ENCODE measurements at places on chromosomes 6 and 20.

GRCh38 chr20:21183722-21184121 lies 57.8 kb downstream of the KIZ start:
- DNase-seq = peak; percentile 59

DNA sequence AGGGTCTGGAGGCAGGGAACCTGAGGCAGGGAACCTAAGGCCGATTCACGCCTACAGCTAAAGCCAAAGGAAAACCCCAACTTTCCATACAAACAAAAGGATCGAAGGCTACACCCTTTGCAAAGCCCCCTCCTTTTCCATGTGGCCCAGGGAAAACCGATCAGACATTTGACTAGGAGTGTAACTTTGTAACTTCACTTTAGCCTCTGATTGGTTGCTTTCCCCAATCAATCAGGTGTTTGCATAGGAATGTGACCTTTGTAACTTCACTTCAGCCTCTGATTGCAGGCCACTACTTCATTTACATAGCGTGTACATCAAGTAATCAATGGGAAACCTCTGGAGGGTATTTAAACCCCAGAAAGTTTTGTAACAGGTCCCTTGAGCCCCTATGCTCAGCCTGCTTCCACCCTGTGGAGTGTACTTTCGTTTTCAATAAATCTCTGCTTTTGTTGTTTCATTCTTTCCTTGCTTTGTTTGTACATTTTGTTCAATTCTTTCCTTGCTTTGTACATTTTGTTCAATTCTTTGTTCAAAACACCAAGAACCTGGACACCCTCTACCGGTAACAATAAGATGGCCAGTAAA lies 43.3 kb downstream of the CHD6 start:
- no peak for DNase-seq

DNA sequence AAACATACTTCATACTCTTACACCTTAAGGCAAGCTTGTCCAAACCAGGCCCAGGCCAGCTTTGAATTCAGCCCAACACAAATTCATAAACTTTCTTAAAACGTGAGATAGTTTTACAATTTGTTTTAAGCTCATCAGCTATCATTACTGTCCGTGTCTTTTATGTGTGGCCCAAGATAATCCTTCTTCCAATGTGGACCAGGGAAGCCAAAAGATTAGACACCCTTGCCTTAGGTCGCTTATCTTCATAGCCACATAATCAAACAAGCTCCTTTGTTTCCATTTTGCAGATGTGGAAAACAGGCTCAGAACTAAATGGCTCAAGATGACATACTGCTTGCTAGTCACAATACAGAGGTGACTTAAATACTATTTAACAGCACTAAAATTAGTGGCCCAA lies 6.0 kb downstream of the SALL4 start:
- DNase-seq = no peak

GRCh38 chr20:52193886-52194545 lies 2.4 kb upstream of the ZFP64 start:
- DNase-seq = no peak

DNA sequence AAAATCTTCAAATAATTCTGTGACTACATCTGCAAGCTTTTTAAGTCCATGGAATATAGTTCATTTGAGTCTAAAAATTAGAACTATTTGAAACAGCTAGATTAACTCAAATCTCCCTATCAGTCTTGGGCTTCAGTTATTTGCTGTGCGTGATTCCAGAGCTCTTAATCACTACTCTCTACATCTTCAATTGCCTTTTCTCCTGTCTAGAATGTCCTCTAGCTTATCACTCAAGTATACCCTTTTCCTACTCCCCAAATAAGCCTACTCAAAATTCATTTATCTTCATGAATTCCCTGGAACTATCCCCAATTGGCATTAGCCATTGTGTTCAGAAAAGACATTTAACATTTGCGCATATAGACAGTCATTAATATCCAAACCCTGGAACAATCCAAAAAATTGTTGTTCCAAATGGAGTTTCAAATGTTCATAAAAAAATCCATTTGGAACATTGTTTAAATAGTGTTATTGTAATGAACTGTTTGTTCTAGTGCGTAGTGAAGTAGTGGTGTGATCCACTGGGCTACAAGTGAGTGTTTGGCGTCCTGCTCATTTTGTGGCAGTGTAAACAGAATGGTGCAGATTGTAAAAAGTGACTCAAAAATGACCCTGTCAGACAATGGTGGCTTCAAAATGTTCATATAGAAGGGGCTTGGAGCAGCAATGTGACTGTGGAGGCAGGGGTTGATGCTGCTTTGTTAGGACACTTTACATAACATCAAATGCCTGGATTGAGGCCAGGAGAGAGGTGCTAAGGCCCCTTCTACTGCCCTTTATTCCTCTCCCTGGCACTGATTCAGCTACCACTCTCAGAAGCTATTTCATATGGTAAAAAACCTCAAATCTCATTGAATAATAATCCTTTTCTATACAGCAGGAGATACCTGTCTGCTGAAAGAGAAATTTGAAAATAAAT lies 122.3 kb downstream of the KIF6 start:
- no peak for DNase-seq

GRCh38 chr6:87224971-87225370 lies 69.6 kb downstream of the ZNF292 start:
- DNase-seq = no peak

- peak; percentile 70 for DNase-seq
Observed at GRCh38 chr6:26553264-26553634, 15.1 kb downstream of the HMGN4 start.

- DNase-seq = peak; percentile 35
Observed at GRCh38 chr20:6053776-6054688, at the start of gene LRRN4. TSS of gene LRRN4 (minus strand) at chr20:6054060. CDS start at chr20:6052799, 1,261 bp downstream.

DNA sequence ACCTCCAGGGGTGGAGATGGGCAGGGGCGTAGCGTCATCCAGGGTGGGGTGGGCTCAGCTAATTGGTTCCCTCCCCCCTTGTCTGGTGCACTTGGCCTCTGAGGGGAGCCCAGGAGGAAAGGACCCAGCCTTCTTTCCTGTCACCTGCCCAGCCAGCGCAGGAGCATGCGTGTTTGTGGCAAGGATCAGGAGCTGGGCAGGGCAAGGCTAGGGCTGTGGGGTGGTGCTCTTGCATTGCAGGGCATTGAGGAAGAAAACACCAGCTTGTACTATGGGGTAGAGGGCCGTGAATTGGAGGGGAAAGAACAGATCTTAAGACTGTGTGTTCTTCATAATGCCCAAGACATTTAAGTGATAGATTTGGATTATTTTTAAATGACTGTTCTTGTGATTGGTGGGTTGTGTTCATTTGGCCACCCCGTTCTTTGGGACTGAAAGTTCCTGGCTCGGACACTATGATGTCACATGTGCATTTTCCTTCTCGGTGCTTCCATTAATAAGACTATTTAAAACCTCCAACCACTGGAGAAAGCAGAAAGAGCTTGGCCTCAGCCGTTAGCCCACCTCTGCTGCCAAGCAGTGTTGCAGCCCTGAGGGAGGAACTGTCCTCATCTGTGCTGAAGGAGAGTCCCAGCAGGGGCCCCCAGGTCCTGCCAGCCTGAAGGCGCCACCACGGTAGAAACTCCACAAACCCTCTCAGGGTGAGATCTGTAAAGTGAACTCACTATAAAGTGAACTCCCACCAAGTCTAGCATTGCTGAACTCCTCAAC lies 136.2 kb upstream of the INSM1 start:
- no peak for DNase-seq

GRCh38 chr6:157954150-157955117 lies 27.2 kb upstream of the SYNJ2 start:
- DNase-seq = peak; percentile 17

DNA sequence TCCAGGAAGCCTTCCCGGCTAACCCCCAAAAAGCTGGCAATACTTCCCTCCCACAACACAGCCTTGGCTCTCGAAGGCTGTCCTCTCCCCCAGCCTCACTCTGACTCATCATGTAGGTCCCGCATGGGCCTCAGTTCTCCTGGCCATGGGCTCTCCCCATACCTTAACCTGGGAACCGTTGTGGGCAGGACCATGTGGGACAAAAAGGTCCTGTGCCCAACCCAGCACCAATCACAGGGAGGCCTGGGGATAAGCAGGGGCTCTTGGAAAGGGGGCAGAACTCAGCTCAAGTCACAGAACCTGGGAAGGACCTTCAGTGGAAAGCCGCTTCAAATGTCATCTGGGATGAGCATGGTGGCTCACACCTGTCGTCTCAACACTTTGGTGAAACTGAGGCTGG lies 45.5 kb downstream of the MRPL14 start:
- DNase-seq = no peak

DNA sequence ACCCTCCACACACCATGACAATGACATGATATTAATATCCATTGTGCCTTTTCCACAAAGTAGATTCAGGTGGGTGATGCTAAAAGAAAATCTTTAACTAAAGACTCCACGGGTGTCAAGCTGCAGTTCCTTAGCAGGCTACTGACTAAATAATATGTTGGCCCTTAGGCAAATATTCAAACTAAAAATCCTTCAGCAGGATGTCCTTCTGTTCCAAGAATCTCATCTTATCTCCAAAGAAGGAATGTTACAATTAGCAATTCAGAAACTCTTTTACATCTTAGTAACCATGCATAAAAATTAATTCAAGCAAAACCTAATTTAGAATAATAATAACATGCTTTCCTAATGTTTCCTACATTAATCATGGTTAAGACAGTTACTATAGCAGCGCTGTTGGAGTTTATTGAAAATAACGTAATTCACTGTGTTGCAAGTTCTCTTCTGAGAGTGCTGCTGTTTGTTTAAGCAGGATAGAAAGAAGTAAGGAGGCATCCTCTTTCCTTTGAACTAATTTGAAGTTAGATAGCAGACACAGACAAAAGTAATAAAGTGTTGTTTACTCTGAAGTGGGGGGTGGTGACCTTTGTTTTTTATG lies 414.8 kb upstream of the CDH4 start:
- DNase-seq = no peak

DNA sequence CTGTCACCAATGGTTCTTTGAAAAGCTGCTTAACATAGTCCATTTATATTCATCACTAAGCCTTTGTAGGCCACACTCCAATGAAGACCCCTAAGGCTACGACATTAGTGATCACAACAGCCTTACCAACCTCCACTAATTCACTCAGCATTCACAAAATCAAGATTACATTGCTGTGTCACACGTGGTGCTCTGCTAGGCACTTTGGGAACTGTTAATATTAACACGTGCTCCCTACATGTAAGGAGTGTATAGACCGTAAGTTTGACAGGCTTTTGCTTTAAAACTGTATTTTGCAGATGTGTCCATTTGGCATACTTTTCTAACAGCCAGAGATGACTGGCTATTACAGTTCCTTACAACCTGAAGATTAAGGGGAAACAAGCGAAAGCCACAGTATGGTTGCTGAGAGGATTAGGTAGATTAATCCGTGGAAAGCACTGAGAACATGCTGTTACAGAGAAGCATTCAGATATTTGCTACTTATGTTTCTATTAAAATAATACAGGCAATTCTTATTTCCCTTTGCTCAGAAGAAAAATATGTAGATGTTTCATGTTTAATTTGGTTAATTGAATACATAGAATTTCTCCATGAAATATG lies 69.7 kb downstream of the SAMD3 start:
- no peak for DNase-seq

DNA sequence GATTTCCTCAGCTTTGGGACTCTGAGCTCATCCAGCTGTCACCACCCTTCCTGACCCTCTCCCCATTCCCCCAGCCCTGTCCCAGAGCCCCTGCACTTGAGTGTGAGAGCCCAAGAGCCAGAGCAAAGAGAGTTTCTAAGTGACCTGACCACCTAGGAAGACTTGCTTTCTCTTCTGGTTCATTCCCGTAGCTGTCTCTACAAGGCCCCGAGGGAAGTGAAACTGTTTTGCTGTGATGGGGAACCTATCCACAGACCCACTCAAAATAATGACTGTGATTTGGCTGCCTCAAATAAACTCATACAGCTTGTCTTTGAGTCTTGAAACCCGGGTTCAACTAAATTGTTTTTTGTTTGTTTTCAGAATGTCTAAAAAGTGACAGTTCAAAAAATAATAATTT lies 74.6 kb upstream of the XRN2 start:
- no peak for DNase-seq

GRCh38 chr6:75268988-75269354 lies 15.6 kb downstream of the TMEM30A start:
- no peak for DNase-seq

GRCh38 chr6:20554817-20555216 lies 20.6 kb downstream of the CDKAL1 start:
- DNase-seq = no peak

DNA sequence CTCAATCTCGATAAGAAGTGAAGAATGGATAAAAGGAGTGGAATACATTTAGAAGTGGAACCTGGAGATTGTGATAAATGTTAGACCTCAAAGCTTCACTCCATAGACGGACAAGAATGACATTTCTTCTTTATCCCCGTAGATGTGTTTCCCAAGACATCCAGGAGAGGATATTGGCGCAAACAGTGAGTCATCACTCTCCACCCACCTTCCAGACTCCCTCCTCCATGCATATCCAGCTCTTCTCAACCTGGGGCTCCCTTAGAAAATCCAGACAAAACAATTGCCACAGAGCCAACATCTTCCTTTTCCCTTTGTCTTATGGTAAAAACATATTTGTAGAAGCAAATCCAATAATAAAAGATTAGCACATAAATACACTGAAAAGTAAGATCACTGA lies 586.1 kb downstream of the PTPRT start:
- DNase-seq = no peak

- DNase-seq = no peak
Observed at GRCh38 chr6:143579703-143580102, 68.2 kb upstream of the FUCA2 start.

GRCh38 chr20:46894971-46895905 lies 595 bp downstream of the EYA2 start:
- peak; percentile 11 for DNase-seq

GRCh38 chr6:39471954-39472659 lies 149.6 kb upstream of the KCNK16 start:
- no peak for DNase-seq

GRCh38 chr6:69494595-69494994 lies 302.2 kb downstream of the LMBRD1 start:
- DNase-seq = no peak

- DNase-seq = peak; percentile 80
Observed at GRCh38 chr6:11263291-11263775, 30.9 kb upstream of the NEDD9 start.

GRCh38 chr6:13765570-13765969 lies 48.8 kb downstream of the MCUR1 start:
- DNase-seq = peak; percentile 64

DNA sequence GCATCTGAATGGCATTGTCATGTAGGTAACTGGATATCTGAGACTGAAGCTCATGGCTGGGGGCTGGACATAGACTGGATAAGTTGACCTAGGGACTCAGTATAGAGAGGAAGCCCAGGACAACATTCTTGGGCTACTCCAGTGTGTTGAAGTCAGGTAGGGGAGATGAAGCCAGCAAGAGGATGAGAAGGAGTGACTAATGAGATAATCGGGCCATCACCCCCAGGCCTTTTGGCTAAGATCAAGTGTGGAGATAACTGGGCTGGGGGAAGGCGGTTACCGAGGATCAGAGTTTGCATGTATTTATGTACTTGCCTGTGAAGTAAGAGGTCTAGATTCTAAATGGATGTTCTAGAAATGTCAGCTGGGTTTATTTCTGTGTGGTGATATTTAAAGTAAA lies 73.4 kb downstream of the ELOVL2 start:
- DNase-seq = no peak

DNA sequence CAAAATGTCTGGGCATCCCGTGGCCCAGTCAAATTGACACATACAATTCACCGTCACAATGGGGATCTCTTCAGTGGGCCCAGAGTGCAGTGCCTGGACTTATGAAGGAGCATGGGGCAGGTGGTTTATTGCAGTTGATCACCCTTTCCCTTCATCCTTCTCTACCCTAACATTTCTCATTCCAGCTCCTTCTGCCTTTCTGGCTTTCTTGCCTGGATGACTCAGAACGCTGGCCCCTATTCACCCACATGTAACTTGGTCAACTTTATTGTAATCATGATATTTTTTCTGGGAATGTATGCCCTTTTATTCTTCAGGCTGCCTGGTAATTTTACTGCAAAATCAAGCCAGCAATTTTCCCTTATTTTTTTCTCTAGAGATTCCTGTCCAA lies 179.9 kb upstream of the DTNBP1 start:
- no peak for DNase-seq
